Kasumi-1 (cell line): ENCODE measurements at places on chromosomes 7 and 10.

- DNase-seq = no peak
Measured at GRCh38 chr7:113374955-113375354, 256.6 kb upstream of the SMIM30 start.

GRCh38 chr10:126917375-126917774 is 12.1 kb downstream of the DOCK1 start:
- no peak for DNase-seq

DNA sequence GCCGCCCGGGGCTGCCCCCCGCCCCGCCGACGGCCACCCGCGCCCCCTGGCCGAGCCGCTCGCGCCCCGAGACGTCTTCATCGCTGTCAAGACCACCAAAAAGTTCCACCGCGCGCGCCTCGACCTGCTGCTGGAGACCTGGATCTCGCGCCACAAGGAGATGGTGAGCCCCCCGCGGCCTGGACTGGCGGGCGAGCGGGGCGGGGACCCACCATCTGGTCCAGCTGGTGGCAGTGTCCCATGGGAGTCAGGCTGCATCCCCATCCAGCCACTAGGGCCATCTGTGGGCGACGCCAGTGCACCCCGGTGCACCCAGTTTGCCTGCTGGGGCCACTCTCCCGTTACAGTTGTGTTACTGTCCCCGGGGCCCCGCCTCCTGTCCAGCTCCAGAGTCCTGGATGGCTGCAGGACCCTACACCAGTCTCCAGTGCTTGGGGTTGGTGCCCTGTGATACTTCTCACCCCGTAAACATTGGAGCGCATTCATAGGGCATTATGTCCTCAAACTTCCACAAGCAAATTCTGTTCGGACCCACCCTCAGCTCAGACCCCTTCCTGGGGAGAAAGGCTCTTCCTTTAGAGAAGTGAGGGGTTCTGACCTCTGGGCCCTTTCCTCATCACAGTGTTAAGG is 672 bp downstream of the LFNG start:
- no peak for DNase-seq

DNA sequence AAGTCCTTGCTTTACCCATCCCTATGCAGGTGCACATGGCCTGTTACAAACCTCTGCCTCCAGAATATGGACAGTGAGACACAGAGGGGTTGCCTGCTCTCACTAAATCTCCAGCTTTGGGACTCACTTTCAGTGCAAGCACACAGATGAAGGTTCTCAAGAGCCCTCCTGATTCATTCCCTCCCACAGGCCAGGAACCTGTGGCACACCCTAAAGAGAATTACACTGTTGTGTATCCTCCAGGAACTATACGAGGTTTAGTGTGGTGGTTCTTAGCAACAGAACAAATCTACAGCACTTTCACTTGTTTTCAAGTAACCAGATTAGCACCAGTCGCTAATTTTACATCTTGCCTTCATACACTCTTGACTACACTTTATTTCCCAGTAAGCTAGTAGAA is 192.3 kb downstream of the PLXNA4 start:
- no peak for DNase-seq

DNA sequence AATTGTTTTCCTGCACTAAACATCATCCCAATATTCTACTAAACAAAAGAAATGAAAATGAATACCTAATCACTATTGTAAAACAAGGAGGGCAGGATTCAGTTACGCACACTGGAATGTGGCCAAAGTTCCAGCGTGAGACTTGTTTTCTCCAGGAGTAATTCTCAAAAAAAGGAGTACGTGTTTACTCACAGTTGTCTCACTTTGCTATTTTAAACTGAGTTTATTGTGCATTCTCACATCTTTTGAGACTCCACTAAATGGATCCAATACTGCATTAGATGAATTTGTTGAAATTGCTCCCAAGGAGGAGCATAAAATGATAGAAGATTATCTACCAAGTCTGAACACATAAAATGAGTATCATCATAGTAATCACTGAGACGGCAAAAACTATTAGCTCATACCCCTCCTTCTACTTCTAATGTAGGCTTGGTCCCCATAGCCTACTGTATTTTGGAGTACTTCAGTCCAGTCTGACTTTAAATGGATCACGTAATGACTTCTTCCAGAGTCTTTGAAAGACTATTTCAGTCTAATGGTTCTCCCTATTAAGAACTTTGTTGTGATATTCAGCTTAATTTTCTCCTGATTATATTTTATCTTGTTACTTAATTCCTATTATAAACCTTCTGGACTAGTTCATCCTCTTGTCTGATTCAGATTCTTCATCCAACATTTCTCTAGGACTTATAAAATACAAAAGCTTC is 3.8 kb downstream of the GRM3 start:
- no peak for DNase-seq

DNA sequence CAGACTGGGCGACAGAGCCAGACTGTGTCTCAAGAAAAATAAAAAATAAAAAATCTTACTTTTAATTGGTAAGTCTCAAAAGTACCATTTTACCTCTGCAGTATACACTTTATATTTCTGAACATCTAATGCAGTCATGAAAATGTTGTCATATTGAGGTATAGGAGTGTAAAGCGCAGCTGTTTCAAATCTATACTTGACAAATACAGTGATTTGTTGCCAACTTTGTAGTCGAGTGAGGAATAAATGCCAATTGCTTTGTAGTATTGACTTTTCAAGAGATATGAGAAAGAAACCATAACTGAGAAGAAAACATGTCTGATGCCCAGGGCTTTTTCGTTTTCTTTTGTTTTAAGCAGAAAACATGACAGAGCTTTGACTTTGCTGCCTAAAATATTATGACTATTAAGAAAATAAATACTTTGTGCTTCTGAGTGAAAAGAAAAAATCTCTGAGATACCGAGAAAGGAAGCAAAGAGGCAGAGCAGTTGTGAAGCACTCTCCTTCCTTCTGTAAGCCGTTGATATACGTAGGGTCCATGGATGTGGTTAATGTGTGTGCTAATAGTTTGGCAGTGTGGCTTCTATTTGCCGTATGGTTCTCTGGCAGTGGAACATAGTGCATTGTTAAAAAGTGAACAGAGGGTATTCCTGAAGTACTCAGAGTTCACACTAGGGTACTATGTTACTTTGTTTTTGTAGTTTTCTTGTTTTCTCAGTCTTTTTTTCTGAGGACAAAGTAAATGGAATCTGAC is 38.2 kb downstream of the AVL9 start:
- DNase-seq = peak; percentile 27

DNA sequence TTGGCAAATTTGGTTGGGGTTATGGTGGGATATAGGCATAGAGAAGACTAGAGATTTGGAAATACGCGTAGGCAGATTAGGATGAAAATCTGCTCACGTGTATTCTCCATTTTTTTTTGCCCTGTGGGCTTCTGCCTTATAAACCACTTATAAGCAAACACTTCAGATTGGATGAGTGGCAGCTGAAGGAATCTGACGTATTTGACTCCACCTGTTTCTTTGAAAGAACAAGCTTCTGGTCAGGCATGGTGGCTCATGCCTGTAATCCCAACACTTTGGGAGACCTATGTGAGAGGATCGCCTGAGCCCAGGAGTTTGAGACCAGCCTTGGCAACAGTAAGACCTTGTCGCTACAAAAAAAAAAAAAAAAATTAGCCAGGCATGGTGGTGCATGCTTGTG is 5.1 kb downstream of the STK31 start:
- DNase-seq = no peak

GRCh38 chr10:6847561-6847960 is 267.5 kb upstream of the PRKCQ start:
- no peak for DNase-seq

- DNase-seq = peak; percentile 35
Measured at GRCh38 chr10:110498982-110499795, 1.5 kb downstream of the DUSP5 start.

- DNase-seq = no peak
Measured at GRCh38 chr10:47231414-47231813, 68.6 kb upstream of the GDF10 start.

DNA sequence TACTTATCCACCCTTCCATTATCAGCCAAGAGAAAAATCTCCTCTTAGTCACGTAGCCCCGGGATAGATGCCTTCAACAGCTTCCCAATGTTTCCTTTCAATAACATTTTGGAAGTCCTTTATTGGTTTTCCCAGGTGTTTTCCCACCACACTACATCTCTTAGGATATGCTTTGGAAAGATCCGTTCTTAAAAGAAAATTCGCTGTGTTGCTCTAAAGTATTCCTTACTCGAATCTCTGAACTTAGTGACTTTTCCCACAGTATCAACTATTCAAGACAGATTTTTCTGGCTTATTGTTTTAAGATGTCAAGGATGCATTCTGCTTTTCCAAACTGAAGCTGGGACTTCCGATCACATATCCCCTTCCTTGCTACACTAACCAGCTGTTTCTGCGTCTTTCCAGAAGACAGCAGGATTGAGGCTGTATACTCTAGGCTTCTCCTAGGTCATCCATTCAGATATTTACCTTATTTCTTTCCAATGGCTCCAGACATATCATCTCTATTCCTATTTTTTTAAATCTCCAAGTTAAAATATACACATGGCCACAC is 36.5 kb upstream of the SVIL start:
- no peak for DNase-seq

DNA sequence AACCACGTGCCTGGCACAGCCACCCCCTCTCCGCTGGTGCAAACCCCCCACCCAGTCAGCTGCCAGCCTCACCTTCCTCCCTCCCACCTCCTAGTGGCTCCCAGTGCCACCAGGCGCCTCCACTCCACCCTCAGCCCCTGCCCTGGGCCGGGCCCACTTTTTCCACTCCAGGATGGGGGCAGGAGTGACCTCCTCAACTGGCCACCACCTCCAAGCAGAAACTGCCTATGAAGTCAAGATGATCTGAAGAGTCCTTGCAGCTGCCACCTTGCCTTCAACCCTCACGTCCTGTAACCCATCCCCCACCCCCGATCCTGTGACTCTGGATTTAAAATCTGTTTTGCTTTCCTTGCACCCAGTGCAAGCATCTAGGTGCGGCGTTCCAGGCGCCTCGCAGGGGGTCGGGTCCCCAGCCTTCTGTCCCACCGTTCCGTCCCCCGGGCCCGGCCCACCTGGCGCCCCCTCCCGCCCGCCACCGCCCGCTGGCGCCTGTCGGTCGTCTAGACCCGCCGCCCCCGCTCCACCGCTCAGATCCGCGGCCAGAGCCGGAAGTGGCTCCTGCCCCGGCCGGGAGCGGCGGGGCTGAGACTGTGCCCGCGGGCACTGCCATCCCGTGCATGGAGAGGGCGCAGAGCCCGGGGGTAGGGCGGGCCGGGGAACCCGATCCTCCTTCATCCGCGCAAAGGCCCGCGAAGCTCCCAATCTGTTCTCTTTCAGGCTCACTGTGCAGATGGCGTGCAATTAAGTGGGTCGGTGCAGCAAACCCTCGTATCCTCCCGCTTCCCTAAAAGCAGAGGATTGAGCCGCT is 51.2 kb upstream of the GTF2I start:
- no peak for DNase-seq

- DNase-seq = no peak
Measured at GRCh38 chr7:131039836-131040235, 287.8 kb upstream of the MKLN1 start.

DNA sequence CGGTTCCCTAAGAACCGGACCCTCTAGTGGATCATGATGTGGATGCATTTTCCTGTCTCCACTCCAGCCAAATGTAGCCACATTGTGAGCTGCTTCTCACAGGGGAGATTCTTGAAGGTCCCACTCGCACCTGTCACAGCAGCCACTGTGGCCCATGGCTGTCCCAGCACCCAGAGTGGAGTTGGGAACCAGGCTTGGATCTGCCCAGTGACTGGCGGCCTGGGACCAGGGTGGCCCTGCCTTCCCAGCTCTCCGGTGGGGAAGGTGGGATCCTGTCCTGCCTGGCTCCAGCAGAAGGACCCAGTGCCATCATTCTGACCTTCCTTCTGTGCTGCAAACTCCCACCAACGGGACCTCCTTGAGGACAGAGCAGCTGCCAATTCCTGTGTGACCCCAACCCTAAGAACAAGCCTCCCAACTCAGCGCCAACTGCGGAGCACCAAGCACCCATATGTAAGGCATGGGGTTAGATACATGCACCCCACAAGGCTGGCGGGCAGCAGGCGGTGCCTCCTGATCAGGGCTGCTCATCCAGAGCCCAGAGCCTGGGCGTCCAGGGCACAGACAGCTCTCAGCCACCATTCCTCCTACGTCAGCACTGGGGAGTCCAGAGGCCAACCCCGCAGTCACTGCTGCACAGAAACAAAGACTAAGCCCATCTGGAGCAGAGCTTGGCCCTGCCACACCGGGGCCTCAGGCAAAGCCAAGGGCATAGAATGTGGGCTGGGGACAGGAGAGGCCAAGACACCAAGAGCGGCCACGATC is 28.8 kb downstream of the EBF3 start:
- DNase-seq = no peak

GRCh38 chr10:116255886-116256751 is 16.9 kb downstream of the GFRA1 start:
- DNase-seq = no peak

DNA sequence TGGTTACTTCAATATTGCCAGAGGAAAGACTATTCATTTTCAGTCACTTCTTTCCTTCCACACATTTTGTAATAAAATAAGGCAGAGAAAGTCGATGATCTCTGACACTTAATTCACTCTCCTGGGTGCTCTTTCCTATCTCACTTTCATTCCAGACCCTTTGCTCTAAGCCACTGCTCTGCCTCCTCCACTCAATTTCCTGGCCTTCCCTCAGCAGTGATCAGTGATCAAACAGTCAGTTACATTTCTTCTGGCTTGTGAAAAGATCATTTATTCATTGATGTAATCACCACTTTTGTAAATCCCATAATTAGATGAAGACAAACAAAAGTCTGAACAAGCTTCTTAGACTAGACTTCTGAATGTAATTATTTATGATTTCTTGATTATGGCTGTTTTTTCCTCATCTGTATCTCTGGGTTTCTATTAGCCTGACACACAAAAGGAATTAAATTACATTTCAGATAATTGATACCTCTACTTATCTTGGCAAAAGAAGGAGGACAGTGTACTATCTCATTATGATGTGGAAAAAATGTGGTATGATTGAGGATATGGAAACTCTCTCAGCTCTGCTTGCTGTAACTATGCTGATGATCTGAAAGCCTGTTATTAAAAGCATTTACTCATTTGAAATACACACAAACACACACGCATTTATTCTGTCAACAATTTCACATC is 1102.3 kb downstream of the GRM8 start:
- DNase-seq = no peak

- DNase-seq = peak; percentile 87
Measured at GRCh38 chr10:17737027-17737965, 14.7 kb upstream of the TMEM236 start.
